NCI-H1930 (cell line): ENCODE measurements at places on chromosomes 7 and 10.

- DNase-seq = no peak
Measured at GRCh38 chr7:79984210-79984609, 150.4 kb upstream of the GNAI1 start.

DNA sequence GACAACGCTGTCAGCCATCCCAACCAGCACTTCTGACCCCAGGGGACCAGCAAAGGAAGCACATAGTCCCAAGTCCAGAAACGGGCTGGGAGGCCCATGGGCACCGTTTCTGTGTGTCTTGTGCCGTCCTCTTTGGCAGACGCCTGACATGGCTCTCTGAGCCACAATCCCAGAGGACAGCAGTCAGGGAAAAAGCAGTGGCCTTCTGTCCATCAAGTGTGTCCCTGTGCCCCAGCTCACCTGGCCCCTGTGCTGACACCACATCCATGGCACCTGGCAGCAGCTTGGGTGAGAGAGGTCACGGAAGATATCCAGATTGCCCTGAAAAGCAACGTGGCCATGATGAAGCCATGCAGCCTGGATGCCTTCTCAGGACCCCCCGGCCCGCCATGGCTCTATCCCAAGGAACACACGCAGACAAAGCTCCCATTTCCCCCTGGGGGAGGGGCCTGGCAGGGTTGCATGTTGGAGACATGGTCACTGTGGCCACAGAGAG lies 38.1 kb upstream of the ANTXRL start:
- no peak for DNase-seq

DNA sequence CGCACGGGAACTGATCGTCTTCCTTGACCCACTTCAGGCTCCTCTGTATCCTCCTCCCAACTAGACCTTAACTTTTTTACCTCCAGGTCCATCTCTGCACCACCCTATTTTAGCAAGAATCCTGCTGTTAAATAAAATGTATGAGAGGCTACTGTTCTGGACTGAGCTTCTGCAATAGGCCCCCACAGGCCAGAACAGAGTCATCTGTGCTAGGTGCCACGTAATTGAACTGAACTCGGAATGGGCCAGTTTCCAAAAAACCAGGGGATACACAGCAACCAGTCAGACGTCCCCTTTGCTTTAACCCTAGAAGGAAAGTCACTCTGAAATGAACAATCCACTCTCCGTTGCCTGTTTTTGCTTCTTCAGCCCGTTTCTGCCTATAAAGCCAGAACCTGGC lies 71.3 kb downstream of the CHST15 start:
- no peak for DNase-seq

- no peak for DNase-seq
Measured at GRCh38 chr7:120373174-120373573, 100.2 kb downstream of the KCND2 start.

GRCh38 chr7:108063520-108063933 lies 60.6 kb upstream of the LAMB1 start:
- DNase-seq = no peak

DNA sequence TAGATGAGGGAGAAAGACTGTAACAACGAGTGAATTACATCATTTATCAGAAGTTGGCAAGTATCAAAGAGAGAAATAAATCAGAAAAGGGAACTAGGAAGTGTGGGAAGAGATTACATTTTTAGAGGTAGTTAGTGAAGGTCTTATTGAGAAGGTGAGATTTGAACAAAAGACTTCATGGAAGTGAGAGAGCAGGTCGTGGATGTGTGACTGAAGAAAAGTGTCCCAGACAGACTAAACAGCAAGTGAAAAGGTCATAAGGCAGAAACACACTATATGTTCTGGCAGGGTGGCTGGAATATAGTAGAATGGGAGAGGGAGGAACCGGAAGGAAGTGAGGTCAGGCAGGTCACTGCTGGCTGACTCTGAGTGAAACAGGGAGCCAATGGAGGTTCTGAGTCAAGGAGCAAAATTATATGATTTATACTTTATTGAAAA lies 35.7 kb upstream of the RHOBTB1 start:
- DNase-seq = no peak

GRCh38 chr7:155574556-155575290 lies 28.4 kb upstream of the CNPY1 start:
- no peak for DNase-seq

DNA sequence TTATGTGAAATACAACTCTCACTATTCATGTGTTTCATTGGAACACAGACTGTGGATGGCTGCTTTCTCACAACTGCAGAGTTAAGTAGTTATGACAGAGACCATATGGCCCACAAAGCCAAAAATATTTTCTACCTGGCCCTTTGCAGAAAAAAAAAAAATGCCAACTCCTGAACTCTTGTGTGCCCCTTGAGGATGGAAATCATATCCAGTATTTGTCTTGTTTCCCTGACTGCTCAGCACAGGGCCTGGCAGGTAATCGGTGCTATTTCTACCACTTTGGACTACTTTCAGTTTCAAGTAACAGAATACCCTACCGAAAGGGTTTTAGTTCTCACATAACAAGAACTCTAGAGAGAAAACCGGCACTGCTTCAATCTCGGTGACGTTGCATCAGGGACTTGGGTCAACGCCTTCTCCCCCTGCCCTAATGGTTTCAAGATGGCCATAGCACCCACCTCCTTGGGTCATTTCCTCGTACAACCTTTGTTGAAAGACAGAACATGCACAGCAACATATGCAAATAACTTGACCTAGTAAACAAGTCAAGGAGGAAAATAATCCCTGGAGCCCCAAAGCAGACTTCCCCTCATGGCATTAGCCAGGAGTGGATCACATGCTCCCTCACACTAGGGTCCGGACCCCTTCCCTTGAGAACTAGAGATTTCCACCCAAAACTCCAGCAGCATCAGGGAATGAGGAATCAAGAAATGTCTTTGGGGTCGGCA lies 11.8 kb upstream of the GPNMB start:
- no peak for DNase-seq

- DNase-seq = no peak
Measured at GRCh38 chr10:30358206-30358605, 9.1 kb upstream of the MTPAP start.

GRCh38 chr7:68691261-68692216 lies 906.7 kb upstream of the AUTS2 start:
- no peak for DNase-seq

DNA sequence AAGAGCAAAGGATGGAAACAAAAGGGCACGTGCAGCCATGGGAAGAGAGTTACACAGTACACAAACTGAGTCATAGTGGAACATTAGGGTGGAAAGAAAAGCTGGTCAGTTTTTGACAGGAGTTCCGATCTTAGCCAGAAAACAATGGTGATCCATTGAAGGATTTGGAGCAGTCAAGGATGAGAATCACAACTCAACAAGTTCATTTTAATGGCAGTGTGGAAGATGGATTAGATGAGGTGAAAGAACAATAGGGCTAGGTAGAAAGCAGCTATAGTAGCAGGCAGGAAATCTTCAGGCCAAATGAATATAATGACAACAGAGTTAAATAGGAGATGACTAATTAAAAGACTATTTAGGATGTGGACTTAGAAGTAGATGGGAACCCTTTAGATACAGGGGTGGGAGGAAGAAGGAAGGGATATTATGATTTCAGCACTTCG lies 136.3 kb downstream of the DOCK4 start:
- no peak for DNase-seq

DNA sequence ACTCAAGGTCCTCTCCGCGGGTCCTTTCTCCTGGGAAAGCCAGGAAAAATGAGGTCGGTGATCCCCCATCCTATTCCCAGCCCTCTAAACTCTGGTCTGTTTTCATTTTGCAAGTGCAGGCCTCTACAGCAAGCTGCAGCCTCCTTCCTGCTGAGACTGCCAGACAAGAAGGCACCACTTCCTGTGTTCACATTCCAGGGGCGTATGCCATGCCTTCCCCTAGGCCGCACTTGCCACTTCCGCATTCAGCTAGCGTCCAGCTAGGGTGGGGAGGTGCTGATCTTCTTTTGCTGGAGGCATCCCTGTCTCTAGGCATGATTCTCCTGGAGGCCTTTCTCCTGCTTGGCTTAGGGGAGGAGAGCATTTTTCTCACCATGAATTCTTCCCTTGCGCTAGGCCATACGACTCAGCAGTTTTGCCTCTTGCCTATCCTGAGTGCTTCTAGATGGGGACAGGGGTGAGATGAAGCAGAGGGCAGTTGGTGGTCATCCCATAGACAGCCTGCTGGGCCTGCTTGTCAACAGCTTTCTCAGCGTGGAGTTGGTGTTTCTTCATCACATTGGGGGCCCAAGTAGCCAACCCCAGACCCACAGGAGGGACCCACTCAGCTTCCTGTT lies 328.9 kb downstream of the RPS24 start:
- DNase-seq = no peak

DNA sequence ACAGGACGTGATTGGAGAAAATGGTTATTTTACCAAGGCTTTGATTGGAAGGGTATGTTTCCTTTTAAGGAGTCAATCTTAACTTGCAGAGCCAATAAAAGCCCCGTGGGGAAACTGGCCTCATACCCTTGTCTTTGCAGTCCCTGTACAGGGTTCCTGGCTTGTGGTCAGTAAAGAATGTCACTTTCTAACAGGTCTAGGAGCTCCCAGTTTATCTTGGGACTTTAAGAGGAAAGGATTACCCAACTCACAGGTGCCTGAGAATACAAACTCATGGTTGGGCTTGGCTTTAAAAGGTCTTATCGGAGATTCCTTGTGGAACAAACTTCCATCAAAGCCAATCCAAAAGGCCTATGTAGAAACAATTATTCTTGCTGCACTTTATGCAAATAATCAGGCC lies 221.8 kb downstream of the PHF14 start:
- DNase-seq = no peak

DNA sequence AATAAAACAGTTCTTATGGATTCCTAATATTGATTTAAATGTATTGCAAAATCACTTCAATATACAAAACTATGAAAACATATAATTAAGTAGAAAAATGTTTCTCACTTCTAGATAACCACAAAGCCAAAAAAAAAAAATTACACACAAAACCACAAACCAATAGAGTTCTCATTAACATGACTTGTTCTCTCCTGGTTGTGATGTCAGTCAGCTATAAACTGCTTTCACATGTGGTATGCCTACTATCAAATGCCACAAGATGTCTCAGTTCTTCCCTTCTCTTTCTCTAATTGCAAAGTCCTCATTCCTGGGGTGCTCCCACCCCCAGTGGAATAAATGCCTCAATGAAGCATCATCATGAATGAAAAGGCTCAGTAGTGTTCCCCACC lies 16.6 kb downstream of the GNAI1 start:
- DNase-seq = no peak

DNA sequence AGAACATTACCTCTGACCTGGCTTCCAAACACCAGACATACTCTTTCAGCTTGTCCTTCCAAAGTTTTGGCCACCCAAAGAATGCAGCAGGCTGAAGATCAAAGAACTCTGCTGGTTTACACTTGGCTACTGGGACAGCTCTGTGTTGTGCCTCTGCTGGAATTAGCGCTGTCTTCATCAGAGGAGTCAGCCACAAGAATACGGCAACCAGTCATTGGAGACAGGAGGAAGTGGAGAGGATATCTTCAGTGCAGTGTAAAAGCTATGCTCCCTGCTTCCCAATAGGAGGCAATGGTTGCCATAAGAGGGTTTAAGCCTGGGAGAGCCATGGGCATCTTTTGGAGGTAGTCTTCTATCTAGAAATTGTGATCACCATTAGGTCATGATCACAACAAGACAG lies 126.7 kb upstream of the WNT16 start:
- DNase-seq = no peak

DNA sequence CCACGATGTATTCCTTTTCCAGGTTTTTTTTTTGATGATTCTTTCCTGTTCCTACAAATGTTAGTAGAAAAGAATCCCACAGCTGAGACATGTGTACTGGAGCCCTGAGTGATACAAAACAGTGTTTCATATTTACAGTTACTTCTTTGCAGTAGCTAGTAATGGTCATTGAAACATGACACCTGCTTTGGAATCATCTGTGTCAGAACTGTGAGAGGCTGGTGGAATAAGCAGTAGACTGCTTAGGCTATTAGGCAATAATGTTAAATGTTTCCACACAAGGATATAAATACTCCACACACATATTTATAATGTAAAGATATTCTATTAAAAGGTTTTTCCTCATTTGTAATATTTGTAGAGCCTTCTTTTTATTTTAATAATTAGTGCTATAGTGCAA lies 394.0 kb downstream of the THSD7A start:
- DNase-seq = no peak

GRCh38 chr10:58574058-58574457 lies 61.4 kb downstream of the BICC1 start:
- DNase-seq = no peak

DNA sequence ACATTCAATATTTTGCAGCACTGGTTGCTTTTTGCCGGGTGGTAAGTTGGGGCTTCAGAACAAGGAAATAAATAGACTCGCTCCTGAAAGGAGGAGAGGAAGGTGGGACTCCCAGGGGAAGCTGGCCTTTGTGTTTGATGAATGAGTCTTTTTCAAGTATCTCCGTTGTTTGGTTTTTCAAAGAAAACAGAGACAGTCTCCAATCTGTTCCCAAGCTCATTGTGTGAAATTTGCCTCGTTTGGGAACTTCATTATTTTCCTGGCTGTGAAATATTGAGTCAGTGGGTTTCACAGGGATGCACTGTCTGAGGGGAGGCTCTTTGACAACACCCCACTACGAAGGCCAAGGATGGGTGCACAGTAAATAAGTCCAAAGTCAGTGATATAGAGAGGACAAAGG lies 38.7 kb upstream of the KIAA1217 start:
- DNase-seq = no peak

DNA sequence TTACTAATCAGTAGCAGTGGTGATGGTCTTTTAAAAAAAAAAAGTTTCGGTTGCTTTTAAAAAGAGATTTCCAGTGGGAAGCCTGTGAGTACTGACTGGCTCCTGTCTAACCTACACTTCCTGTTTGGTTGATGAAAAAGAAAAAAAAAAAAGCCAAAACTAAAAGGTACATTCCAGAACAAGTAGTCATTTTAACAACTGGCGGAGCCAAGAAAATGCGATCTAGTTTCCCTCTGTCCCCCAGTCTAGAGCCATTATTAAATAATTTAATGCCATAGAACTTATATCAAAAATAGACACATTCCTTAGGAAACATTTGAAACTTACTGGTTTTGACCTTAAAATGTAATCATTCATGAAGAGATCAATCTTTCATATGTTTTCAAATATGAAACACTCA lies 254.2 kb upstream of the C7orf33 start:
- DNase-seq = no peak

DNA sequence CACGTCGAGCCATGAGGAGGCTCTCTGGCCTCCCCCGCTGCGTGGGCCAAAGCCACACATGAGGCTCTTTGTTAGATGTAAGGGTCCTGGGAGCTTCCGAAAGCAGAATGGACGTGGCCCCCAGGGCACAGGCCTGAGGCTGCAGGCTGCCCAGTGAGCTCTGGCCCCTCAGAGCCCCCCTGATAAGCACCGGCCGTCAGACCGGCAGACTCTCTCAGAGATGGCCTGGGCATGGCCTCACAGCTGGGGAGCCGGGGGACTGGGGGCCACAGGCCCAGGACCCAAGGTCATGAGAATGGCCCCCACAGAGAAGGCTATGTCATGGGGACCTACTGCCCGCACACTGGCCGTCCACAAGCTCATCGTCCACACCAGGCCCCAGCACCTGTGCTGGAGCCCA lies 31.7 kb upstream of the ADGRA1 start:
- DNase-seq = no peak

- no peak for DNase-seq
Measured at GRCh38 chr7:6022707-6023106, 8.5 kb upstream of the ANKRD61 start.
